Activated naive CD4-positive, alpha-beta T cell treated with anti-CD3 and anti-CD28 coated beads, Interleukin-2, amount 50 U/mL, for 16 hours (primary cell): ENCODE measurements at places on chromosomes 16 and 17.

DNA sequence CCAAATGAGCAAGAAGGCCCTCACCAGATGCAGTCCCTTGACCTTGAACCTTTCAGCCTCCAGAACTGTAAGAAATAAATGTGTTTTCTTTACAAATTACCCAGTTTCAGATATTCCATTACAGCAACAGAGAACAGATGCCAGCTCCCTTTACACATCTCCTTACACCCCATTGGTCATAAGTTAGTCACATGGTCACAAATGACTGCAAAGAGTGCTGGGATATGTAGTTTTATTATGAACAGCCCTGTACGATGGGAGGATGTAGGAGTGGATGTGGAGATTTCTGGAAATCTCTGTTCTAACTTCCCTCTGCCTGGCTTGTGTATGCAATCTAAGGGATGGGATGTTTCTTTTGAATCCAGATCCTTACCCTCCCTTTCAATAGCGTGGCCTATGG is 13.3 kb upstream of the RPL38 start:
- DNase-seq = no peak

DNA sequence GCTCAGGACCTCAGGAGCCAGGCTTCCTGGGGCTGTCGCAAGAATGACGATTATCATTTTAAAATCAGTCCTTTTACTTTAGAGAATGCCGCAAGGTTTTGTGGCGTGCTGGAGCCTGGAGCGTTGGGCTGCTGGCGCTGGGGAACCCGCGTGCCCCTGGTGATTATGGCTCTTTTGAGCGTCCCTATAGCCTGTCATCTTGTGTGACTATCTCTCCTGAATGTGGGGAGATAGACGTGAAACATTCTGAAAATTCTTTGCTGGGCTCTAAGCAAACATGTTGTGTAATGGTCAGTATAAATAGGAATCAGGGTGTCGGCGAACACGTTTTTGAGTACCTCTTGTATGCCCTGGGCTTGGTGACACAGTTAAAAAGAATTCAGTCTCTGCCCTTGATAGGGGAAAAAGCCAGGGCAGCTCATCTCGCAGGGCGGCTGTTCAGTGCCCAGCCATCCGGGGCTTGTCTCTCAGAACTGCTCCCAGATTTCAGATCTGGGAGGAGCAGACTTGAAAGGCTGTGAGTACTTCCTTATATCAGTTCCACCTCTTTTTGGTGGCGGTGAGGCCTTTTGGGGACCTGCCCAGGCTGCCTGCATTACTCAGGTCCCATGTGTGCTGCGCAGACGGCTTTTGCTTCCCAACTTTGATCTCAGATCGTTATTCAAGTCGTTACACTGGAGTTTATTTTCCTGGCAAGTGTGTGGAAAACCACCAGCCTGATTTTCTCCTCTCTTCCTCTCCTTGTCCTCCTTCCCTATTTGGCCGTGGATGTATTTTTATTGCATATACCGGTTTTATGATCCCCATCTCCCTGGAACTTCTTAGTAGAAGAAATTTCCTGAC is 973 bp downstream of the SLC7A6 start:
- peak; percentile 56 for DNase-seq

DNA sequence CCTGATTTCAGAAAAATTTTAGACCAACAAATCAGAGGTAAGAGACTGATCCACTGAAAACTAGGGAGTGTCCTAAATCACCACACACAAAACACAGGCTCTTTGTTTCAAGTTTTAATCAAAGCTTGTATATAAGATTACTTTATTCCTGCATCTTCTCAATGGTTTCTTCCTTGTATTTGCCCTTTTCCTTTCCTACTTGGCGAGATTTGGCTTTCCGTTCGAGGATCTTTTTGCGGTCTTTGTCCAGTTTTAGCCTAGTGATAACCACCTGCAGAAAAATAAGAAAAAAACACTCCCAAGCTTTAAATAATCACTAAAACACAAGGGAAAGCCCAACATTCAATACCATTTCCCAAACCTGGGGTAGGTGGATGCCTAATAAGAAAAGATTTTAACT is 918 bp upstream of the KRABD2 start:
- no peak for DNase-seq

DNA sequence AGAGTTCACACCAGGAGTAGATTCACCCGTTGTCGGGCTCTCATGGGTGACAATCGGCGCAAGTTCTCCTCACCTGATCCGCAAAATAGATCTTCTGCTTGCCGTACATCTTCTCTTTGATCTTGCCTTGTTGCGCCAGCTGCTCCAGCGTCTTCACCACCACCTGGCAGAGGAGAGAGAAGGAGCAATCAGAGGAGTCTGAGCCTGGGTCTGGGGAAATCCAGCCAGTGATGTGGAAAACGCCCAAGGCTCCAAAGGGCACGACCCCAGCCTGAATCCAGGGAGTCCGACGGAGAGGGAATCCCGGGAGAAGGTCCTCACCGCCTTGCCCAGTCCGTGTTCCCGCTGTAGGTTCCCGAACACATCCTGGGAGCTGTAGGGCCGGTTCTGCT is 393 bp downstream of the PSMC3IP start:
- no peak for DNase-seq

- DNase-seq = no peak
These were observed 32.9 kb downstream of the SCNN1G start for GRCh38 chr16:23215435-23215834.

GRCh38 chr17:49260817-49261291 is 30.3 kb upstream of the PHOSPHO1 start:
- DNase-seq = peak; percentile 11
